ENCODE measurements at places on chromosomes 3 and 15.
A peak's percentile ranks its signal among the peaks of the same experiment; 100 is the strongest.

GRCh38 chr3:4821338-4821737 lies 157.9 kb upstream of the BHLHE40 start:
- no peak for DNase-seq

GRCh38 chr3:167762296-167762695 lies 26.8 kb downstream of the SERPINI1 start:
- DNase-seq, result no peak

- DNase-seq, result no peak
These were observed 292.9 kb upstream of the NR2F2 start for GRCh38 chr15:96037584-96037983.

GRCh38 chr15:63576441-63576840 lies 20.7 kb upstream of the FBXL22 start:
- DNase-seq, result no peak

- DNase-seq, result no peak
These were observed 44.8 kb downstream of the PDIA5 start for GRCh38 chr3:123111640-123112039.

- DNase-seq, result no peak
These were observed 36.7 kb downstream of the RGMA start for GRCh38 chr15:93052090-93052879.

- no peak for DNase-seq
These were observed 4.7 kb downstream of the ITPR1 start for GRCh38 chr3:4497843-4498324.

GRCh38 chr3:37905987-37906674 lies 44.5 kb downstream of the CTDSPL start:
- peak; percentile 48 for DNase-seq

DNA sequence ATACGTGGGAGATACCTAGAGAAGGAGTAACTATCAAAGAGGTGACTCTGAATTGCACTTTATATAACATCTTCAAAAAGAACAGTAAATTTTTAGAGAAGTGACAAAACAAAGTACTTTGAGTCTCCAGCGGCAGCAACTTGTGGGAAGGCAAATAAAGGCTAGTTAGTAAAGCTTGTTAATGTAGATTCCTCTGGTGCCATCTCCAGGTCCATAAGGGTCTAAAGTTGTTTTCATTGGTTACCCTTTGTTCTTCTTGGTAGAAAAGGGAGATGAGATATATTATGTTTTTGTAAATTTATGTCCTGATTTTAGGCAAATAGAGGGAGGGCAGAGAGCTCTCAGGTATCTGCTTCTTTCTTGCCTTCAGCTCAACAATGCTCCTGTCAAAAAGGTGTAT lies 161.6 kb downstream of the MYRIP start:
- DNase-seq, result no peak

Measured in suppressor macrophage (primary cell).